ENCODE measurements at places on chromosomes 3 and 15. TPM values are rescaled to one million over a fixed set of nuclear protein-coding genes. Genes with fewer than 3 reads are reported as not detected.
A peak's percentile ranks its signal among the peaks of the same experiment; 100 is the strongest.

DNA sequence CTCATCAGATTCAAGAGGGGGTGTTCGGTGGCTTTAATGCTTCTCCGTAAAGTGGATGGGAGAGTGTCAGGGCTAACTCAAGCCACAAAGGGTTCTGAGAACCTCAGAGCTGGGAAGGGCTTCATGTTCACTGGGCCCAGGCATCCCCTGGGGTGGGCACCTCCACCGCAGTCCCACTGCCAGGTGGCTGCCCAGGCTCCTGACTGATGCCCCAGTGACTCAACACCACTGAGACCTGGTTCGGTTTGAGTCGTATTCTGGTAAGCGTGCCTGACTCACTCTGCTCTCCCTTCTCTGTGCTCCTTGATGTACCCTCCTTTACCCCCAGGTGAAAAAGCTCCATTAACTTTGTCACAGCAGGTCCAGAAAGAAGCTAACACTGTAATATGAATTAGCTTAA lies 304.6 kb downstream of the RPLP1 start:
- peaks cover 75% of the 10 kb centered on the region for H3K4me1 ChIP-seq
- no peaks in the 10 kb centered on the region for H3K36me3 ChIP-seq
- no peak overlapping the region for H3K4me3 ChIP-seq

DNA sequence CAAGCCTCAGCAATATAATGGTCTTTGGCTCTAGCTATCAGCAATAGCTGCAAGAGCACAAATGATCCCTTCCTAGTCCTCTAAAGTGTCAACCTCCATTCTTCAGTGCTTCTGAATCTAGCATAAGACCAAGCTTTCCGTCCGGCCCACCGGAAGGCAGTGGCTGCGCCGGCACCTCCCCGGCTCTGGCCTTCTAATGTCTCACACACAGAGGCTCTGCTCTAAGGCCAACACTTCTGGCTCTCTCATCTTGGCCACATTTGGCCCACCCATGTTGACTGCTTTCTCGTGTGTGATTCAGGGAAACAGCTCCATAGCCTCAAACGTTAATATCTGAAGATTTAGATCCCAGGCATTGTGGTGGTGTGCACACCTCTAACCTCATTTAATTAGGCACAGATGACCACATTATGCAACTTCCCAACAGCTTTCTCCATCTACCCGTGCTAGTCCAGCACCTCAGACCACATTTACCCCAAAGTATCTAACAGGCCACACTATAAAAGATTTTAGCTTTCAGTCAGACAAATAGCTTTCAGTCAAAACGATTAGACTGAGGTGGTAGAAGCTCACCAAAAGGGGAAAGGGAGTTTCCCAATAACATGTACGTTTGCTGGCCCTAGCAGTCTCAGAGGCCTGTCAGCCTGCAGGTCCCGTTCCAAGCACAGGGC lies 19.3 kb downstream of the SLC51A start:
- H3K4me1 ChIP-seq = no peaks in the 10 kb centered on the region
- H3K27me3 ChIP-seq = no peaks in the 10 kb centered on the region
- H3K27ac ChIP-seq = peak overlapping the region; percentile 37
- no peak for DNase-seq
- peaks cover 36% of the 10 kb centered on the region for H3K36me3 ChIP-seq
- no peak overlapping the region for H3K4me3 ChIP-seq

DNA sequence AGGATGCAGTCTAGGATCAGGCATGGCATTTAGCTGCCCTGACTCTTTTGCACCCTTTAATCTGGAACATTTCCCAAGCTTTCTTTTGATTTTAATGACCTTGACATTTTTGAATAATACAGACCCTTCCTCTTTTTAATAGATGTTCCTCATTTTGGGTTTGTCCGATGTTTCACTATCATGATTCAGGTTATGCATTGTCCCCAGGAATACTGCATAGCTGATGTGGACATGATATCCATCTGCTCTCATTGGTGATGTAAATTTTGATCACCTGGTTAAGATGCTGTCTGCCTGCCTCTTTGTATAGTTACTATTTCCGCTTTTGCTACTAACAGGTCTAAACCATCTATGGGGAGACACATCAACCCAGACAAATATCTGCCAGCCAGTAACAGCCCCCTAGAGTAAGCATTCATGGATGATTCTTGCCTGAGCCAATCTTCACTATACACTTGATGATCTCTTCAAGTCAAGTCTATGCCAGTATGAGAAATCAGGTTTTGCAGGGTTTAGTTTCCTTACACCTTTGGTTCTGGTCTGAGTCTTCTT lies 50.6 kb upstream of the ULK4 start:
- no peaks in the 10 kb centered on the region for H3K27me3 ChIP-seq
- peaks cover 39% of the 10 kb centered on the region for H3K4me1 ChIP-seq
- no peak for DNase-seq
- peak overlapping the region; percentile 64 for H3K4me3 ChIP-seq
- peak overlapping the region; percentile 100 for H3K27ac ChIP-seq

- H3K36me3 ChIP-seq = no peaks in the 10 kb centered on the region
- DNase-seq = no peak
- H3K4me1 ChIP-seq = no peaks in the 10 kb centered on the region
- H3K4me3 ChIP-seq = no peak overlapping the region
Measured at GRCh38 chr3:78148986-78149717, 1109.3 kb downstream of the ROBO2 start.

- no peaks in the 10 kb centered on the region for H3K36me3 ChIP-seq
- H3K4me3 ChIP-seq = no peak overlapping the region
- DNase-seq = no peak
- no peaks in the 10 kb centered on the region for H3K27me3 ChIP-seq
- H3K27ac ChIP-seq = no peak overlapping the region
- H3K4me1 ChIP-seq = no peaks in the 10 kb centered on the region
Measured at GRCh38 chr15:91281947-91282346, 181.9 kb downstream of the SV2B start.

DNA sequence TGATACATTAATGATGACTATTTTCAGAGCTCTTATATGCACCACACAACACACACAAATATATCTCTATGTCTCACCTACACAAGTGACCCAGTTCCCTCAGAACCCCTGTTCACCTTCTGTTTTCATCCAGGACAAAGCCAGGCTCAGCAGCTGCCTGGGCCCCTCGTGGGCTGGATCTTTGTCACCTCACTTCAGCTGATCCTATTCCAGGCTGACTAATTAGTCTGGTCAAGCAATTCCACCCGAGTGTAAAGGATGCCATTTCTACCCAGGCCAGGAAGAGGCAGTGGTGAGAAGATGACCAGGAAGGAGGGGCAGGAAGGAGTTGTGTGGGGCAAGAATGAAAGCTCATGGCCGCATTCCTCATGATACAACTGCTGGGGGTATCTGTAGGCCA lies 62.3 kb downstream of the DHX30 start:
- no peak overlapping the region for H3K4me3 ChIP-seq
- H3K4me1 ChIP-seq = no peaks in the 10 kb centered on the region
- H3K27me3 ChIP-seq = no peaks in the 10 kb centered on the region
- no peak overlapping the region for H3K27ac ChIP-seq

DNA sequence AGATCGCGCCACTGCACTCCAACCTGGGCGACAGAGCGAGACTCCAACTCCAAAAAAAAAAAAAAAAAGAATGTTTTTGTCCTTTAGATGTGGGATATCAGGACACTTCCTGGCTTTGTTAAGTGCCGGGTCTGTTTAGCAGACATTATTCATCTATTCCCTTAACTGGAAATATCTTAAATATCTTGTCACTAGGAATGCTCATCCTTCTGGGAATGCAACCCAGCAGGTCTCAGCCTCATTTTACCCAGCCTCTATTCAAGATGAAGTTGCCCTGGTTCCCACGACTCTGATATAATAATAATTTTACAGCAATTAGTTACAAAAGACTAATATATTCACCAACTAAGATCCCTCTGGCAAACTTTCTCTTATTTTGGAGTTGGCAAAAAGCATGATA lies 260.9 kb upstream of the SLITRK3 start:
- H3K27me3 ChIP-seq = no peaks in the 10 kb centered on the region
- DNase-seq = no peak
- no peak overlapping the region for H3K4me3 ChIP-seq
- no peak overlapping the region for H3K27ac ChIP-seq

DNA sequence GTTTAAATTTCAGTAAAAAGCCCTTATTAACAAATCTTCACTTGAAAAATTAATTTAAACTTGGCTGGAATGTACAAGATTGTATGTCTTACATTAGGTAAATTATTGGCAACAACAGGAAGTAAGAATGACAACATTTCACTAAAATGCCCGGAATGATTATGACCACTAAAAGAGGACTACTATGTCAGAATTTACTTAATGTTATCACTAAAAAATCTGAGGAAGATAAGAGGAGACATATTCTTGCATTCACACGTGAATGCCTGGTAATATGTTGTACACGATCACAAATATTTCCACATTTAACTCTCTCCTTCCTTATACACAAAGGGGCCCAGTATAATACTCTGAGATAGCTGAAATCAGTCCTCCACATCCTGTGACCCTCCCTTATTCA lies 29.7 kb downstream of the VGLL3 start:
- no peaks in the 10 kb centered on the region for H3K27me3 ChIP-seq
- H3K36me3 ChIP-seq = no peaks in the 10 kb centered on the region
- no peak overlapping the region for H3K27ac ChIP-seq
- H3K4me3 ChIP-seq = no peak overlapping the region
- DNase-seq = no peak
- no peaks in the 10 kb centered on the region for H3K4me1 ChIP-seq

GRCh38 chr3:56321892-56322291 lies 146.4 kb downstream of the ERC2 start:
- no peaks in the 10 kb centered on the region for H3K36me3 ChIP-seq
- H3K27me3 ChIP-seq = no peaks in the 10 kb centered on the region
- no peak for DNase-seq

GRCh38 chr15:77040673-77041072 lies 30.2 kb downstream of the TSPAN3 start:
- DNase-seq = no peak
- H3K4me3 ChIP-seq = no peak overlapping the region
- no peaks in the 10 kb centered on the region for H3K27me3 ChIP-seq
- H3K27ac ChIP-seq = no peak overlapping the region
- no peaks in the 10 kb centered on the region for H3K4me1 ChIP-seq

- H3K4me1 ChIP-seq = no peaks in the 10 kb centered on the region
- H3K27ac ChIP-seq = no peak overlapping the region
- H3K27me3 ChIP-seq = no peaks in the 10 kb centered on the region
Measured at GRCh38 chr3:189096092-189096491, 75.7 kb upstream of the TPRG1 start.

DNA sequence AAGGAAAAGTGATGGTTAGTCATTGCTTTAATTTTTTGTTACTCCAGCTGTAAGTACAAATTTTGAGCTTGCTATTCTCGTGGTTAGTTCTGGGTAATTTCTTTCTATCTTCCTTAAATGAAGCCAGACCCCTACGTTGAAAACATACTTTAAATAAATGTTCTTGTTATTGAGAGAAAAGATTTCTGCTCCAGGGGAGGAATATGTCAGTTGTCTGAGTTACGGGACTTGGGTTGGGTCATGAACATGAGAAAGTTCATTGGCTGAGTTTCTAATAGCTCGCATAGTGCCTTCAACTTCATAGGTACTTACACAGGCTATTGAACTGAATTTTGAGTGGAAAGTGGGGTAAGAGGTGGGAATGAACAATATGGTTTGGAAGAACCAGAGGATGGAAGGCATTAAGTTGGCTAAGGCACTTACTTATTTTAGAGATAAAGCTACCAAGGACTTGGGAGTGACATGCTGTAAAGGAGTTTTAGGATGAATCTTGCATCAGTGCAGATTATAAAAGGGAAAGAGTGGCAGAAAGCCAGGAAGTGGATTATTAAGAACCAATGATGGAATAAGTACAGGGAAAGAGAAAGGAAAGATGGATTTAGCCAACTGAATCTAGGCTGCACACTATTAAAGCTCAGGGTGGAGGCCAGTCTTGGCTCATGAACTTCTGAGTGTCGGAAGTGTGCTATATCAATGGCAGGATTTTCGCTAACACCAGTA lies 1.4 kb downstream of the RPSA start:
- peaks cover 53% of the 10 kb centered on the region for H3K36me3 ChIP-seq
- H3K4me3 ChIP-seq = peak overlapping the region; percentile 85
- no peak for DNase-seq
- H3K4me1 ChIP-seq = peaks cover 46% of the 10 kb centered on the region
- H3K27ac ChIP-seq = peak overlapping the region; percentile 91
- no peaks in the 10 kb centered on the region for H3K27me3 ChIP-seq

DNA sequence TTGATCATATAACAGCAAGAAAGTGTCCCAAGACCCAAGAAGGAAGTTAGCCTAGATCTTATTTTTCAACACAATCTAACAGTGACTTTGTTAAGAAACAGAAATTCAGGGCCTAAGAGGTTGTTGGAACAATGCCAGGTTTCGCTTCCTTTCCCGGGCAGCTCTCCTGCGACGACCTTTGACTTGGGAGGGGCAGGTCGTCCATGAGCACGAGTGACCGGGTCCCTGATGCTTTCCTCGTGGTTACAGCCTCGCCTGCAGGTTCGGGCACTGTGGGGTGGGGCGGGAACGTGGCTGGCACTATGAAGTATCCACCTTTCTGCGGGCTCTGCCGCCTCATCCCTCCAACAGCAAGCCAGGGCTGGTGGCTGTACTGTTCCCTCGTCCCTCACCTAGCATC lies 90.1 kb upstream of the RGMA start:
- no peak overlapping the region for H3K4me3 ChIP-seq
- H3K27me3 ChIP-seq = no peaks in the 10 kb centered on the region
- peaks cover 11% of the 10 kb centered on the region for H3K4me1 ChIP-seq
- no peak overlapping the region for H3K27ac ChIP-seq
- no peak for DNase-seq

- no peak for DNase-seq
- no peaks in the 10 kb centered on the region for H3K36me3 ChIP-seq
- H3K27me3 ChIP-seq = no peaks in the 10 kb centered on the region
- H3K4me3 ChIP-seq = no peak overlapping the region
- peaks cover 13% of the 10 kb centered on the region for H3K4me1 ChIP-seq
Measured at GRCh38 chr15:95869920-95870319, 460.6 kb upstream of the NR2F2 start.

DNA sequence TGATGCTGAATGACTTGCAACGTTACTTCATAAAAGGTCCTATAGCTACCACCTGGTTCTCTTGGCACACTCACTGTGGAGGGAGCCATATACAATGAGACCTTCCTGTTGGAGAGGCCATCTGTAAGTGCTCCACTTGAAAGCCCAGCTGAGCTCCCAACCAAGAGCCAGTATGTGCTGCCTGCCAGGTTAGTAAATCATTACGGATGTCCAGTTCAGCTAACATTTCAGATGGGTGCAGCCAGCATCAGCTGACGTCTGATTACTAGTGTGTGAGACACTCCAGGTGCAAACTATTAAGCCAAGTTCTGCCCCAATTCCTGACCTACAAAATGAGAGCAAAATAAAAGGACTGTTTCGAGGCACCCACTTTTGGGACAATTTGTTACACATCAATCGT lies 274.4 kb upstream of the ROBO2 start:
- no peak overlapping the region for H3K4me3 ChIP-seq
- no peaks in the 10 kb centered on the region for H3K36me3 ChIP-seq
- no peaks in the 10 kb centered on the region for H3K27me3 ChIP-seq

SLC22A13 gene
- total RNA-seq = 0.68 TPM

MCF2L2 gene
- 20.8 TPM for total RNA-seq

COLQ gene
- total RNA-seq = 29.8 TPM

TNNC1 gene
- total RNA-seq = 1.3 TPM

C2CD4A gene
- not detected for total RNA-seq

CDHR4 gene
- not detected for total RNA-seq

A4GNT gene
- not detected for total RNA-seq

NUSAP1 gene
- 20.3 TPM for total RNA-seq

CKMT1B gene
- total RNA-seq = not detected

FSTL1 gene
- 94.6 TPM for total RNA-seq

PHC3 gene
- 92.7 TPM for total RNA-seq

SLC24A5 gene
- total RNA-seq = not detected

GABRB3 gene
- 0.83 TPM for total RNA-seq

Measured in spleen (tissue), 13 donors.